ENCODE measurements at places on chromosomes 5 and 9.

DNA sequence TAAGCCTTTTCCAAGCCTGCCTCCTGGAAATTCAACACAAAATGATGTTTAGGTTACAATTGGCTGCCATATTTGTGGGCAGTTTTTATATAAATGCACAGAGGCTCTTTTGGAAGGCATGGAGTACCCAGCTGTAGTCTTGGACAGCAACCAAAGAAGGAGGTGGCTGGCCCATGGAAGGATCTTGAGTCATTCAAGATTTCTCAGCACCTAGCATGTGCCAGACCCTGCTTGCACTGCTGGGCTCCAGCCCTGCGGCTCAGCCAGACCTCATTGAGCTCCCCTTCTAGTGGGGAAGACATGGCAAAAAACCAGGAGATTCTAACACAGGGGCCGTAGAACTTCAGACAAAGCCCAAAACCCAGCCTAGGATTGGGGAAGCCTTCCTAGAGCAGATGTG lies 22.1 kb downstream of the JADE2 start:
- DNase-seq = no peak

DNA sequence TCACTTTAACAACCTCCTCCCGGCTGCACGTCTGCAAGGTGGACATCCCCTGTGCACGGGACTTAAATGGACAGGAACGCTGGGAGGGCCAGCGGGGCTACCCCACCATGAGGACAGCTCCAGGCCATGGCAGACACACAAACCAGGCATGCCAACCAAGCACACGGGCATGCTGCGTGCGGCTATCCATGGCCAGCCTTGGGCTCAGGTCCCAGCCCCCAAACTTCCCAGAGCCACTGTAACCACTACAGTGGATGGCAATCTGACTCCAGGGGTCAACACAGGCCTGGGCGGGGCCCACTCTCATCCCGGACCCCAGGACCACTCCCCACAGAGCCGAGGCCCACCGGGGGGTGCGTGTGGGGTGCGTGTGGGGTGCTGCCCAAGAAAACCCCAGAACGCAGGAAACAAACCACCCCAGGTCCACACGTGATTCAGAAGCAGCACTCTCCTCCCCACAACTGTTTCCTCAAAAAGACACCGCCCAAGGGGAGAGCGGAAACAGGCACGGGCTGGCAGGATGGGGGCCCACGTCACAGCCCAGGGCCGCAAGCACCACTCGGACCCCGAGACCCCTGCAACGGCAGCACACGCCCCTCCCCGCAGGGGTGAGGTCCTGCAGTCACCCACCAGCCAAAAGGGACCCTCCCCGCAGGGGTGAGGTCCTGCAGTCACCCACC lies 7.4 kb downstream of the SLC12A7 start:
- DNase-seq = no peak

DNA sequence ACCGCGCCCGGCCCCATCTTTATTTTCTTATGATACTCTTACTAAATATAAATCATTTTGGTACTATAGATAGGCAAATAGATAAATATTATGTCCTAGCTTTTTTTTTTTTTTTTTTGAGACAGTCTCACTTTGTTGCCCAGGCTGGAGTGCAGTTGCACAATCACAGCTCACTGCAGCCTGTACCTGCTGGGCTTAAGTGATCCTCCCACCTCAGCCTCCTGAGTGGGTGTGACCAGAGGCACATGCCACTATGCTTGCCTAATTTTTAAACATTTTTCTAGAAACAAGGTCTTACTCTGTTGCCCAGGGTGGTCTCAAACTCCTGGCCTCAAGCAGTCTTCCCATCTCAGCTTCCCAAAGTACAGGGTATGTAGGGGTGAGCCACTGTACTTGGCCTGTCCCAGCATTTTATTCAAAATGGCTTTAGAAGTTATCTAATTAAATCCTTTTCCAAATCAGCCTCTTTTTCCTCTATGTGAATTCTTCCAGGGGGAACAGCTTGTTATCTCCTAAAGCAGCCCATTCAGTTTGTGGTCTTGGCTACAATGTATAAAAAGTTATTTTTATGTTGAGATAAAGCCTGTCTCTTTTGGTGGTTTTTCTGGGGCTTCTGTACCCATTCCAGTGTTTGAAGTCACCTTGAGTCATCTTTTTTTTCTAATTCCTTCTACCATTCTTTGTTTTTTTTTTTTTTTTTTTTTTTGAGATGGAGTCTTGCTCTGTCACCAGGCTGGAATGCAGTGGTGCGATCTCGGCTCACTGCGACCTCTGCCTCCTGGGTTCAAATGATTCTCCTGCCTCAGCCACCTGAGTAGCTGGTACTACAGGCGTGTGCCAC lies 12.1 kb downstream of the MELK start:
- DNase-seq = no peak

DNA sequence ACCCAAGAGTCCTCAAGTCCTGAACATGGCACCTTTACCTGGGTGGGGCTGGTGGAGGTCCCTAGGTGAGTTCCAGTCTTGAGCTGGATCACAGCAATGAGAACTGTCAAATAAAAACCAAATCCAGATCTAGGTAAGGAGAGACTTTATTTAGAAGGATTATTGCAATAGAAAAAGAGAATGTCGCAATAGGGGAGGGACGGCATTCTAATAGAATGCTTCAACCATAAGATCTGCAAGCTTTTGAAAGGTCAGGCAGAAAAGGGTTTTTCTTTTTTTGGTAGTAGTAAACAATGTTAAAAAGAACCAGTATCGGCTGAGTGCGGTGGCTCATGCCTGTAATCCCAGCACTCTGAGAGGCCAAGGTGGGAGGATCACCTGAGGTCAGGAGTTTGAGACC lies 5.2 kb upstream of the GCNT1 start:
- no peak for DNase-seq

GRCh38 chr5:172450861-172451695 lies 3.2 kb downstream of the SH3PXD2B start:
- DNase-seq = no peak

DNA sequence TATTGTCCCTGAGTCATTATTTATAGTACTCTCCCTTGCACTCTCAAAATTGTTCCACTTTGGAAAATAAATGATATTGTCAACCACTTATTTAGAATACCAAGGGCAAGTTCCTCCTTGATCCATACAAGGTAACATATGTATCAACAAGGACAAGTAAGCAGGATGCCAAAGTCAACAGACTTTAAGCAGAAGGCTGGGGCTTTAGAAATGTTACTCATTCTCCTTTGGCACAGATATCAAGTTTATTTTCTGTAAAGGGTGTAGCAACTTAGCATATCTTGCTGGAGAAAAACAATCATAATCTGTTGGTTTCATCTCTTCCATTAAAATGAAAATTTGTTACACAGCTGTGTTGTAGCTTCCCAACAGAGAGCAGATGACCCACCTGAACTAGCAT lies 248.7 kb upstream of the SLC30A5 start:
- no peak for DNase-seq

Data from activated naive CD4-positive, alpha-beta T cell (primary cell).